NAMALWA (cell line): ENCODE measurements at places on chromosomes 1 and 21.

DNA sequence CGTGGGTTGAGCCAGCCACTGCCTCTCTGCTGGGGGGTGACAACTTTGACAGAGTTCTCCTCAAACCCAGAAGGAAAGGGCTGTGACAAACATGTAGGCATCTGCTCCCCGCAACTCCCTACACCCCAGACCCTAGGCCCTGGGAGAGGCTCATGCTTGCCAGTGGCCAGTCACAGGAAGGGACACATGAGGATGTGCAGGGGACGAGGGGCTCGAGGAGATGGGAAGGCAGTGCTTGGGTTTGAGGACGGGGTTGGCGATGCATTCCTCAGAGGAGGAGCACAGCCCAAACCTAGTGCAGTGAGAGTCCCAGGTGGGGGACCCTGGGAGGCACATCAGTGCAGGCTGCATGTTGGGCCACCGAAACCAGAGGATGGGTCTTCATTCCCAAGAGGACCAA lies 62.1 kb downstream of the STUM start:
- DNase-seq = no peak

DNA sequence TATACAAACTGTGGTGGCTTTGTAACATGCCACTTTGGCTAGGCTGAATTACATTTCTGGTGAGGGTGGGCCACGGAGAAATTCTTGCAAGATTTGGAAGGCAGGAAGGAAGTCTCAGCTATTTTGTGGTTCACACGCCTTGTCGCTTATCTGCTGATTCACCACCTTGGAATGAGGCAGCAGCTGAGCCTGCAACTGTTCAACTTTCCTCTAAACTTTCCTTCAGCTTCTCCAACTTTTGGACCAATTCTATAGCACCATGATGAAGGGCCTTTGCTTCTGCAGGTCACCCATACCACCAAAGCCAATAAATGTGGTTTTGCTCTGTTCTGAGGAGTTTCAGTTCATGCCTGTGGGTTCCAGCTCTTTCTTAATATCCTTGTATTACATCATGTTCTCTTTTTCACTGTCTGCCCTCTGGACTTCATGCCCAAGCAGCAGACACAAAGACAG lies 337.6 kb upstream of the SNX7 start:
- DNase-seq = no peak

- DNase-seq = no peak
Observed at GRCh38 chr1:34824817-34825454, 32.1 kb downstream of the GJA4 start.

DNA sequence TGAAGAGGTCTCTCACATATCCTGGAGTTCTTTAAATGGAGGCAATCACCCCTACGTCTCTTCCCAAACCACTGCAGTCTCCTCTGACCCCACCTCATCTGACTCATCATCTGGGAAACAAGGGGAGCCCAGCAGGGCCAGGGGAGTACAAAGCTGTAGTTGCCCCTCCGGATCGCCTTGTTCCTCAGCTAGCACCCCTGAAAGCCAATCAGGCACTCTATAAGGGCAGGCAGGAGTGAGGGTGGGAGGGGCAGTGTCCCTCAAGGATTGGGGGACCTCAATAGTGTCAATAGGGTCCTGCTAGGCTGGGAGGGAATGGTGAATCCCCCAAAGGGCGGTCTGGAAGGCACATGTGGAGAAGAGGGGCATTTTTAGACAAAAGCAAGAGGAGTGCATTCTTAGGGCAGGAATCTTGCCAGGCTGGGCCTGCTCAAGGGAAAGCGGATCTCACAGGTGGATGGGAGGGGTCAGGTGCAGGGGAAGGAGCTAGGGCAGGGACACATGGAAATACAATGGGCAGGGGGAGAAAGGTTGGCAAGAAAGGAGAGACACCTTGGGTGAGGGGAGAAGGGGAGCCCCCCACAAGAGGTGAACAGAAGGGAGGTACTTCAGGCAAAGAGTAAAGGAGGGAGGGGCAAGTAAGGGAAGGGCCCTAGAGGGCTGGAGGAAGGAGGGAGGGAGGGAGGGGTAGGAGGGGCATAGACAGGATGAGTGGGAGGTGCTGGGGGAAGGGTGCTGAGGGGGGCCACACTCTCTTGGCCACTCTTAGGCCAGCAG lies 5.8 kb downstream of the SHISA4 start:
- DNase-seq = no peak

GRCh38 chr1:221276896-221277409 lies 397.7 kb downstream of the HLX start:
- DNase-seq = no peak

DNA sequence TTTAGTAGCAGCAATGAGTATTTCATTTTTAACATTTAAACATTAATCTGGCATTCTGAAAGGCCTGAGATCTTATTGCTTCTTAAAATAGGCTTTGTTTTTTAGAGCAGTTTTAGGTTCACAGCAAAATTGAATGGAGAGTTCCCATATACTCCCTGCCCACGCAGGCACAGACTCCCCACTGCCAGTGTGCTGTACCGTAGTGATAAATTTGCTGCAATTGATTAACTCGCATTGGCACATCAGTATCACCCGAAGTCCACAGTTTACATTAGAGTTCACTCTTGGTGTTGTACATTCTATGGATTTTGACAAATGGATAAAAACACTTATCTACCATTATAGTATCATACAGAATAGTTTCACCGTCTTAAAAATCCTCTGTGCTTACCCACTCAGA lies 71.8 kb upstream of the ERRFI1 start:
- DNase-seq = no peak

DNA sequence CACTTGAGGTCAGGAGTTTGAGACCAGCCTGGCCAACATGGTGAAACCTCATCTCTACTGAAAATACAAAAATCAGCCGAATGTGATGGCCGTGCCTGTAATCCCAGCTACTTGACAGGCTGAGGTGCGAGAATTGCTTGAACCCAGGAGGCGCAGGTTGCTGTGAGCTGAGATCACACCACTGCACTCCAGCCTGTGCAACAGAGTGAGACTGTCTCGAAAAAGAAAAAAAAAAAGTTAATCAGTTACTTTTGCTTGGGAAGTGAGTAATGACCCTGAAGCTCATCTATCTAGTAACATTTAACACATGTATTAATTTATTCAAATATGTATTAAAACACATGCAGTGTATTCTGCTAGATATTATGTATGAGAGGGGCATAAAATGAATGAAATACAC lies 49.4 kb downstream of the ZNF326 start:
- DNase-seq = no peak

- no peak for DNase-seq
Observed at GRCh38 chr1:201561195-201561564, 22.3 kb downstream of the NAV1 start.

- DNase-seq = no peak
Observed at GRCh38 chr1:202806845-202807450, 1.3 kb downstream of the KDM5B start.

- no peak for DNase-seq
Observed at GRCh38 chr1:247411621-247412327, 4.2 kb upstream of the NLRP3 start.

GRCh38 chr1:172719694-172720138 lies 60.8 kb downstream of the FASLG start:
- peak; percentile 78 for DNase-seq

- no peak for DNase-seq
Observed at GRCh38 chr1:8047686-8048445, 21.8 kb upstream of the ERRFI1 start.

DNA sequence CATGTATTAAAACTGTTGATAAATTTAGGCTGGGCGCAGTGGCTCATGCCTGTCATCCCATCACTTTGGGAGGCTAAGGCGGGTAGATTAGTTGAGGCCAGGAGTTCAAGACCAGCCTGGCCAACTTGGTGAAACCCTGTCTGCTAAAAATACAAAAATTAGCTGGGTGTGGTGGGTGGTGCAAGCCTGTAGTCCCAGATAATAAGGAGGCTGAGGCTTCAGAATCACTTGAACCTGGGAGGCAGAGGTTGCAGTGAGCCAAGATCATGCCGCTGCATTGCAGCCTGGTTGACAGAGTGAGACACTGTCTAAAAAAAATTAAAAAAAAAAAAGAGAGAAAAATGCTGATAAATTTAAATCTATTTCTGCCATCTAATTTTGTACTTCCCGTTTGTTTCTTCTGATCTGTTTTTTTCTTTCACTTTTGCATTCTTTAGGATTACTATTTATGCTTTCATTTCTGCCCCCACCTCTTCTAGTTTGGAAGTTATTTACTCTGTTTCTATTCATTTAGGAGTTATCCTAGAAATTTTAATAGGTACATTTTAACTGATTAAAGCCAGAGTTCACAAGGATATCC lies 3.2 kb upstream of the DENND1B start:
- DNase-seq = peak; percentile 18

DNA sequence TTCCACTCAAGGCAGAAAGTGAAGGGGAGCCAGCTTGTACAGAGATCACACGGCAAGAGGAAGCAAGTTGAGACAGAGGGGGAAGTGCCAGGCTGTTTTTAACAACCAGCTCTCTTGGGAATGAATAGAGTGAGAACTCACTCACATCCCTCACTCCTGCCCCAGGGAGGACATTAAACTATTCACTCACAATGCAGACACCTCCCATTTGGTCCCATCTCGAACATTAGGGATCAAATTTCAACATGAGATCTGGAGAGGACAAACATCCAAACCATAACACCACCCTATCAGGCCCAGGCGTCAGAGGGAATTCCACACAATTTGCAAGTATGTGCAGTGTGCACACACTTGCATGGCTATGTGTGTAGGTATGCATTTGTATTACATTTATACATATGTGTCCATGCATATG lies 62.7 kb downstream of the DMAP1 start:
- DNase-seq = no peak

DNA sequence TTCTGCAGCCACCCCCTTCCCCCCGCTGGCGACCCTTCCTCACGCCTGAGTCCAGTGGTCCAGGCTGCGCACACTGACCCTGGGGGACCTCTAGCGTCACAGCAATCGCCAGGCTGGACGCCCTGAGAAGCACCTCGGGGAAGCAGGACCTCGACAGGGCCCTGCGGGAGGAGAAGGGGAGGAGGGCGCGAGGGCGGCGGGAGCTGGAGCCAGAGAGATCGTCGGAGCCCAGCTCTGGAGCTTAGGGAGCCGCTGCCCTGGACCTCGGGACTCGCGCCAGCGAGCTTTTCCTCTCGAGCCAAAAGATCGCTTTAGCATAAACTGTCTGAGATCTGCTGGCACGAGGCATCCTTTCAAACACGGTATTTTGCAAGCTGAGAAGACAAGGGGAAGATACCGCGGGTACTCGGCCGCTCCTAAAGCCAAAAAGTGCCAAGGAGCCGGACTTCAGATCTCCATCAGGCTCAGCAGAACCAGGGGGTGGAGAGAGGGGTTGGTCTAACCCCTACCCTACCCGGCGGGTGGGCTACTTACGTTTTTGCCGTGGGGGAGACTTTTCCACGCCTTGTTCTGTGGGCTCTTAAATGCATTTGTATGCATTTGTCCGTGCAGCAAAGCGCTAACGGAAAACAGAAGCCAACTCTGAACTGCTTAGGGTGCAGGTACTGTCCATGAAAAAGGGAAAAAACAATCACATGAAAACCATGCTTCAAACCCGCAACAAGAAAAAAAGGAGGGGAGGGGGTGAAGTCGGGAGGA lies 586 bp downstream of the COL24A1 start:
- no peak for DNase-seq

DNA sequence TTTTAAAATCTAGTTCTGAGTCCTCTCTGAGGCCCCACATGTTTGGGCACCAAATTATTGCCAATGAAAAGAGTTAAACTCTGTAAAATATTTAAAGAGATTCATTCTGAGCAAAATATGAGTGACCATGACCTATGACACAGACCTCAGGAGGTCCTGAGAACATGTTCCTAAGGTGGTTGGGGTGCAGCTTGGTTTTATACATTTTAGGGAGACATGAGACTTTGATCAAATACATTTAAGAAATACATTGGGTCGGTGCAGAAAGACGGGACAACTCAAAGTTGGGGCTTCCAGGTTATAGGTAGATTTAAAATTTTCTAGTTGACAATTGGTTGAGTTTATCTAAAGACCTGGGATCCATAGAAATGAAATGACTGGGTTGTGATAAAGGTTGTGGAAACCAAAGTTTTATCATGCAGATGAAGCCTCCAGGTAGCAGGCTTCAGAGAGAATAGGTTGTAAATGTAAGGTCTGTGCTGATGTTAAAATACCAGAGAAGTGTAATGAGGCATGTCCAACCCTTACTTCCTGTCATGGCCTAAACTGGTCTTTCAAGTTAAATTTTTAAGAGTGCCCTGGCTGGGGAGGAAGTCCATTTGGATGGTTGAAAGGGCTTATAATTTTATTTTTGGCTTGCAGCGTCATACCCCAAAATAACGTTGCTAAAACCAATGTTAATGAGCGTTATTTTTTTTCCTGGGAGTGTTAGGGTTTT lies 274.9 kb downstream of the NUF2 start:
- peak; percentile 8 for DNase-seq

DNA sequence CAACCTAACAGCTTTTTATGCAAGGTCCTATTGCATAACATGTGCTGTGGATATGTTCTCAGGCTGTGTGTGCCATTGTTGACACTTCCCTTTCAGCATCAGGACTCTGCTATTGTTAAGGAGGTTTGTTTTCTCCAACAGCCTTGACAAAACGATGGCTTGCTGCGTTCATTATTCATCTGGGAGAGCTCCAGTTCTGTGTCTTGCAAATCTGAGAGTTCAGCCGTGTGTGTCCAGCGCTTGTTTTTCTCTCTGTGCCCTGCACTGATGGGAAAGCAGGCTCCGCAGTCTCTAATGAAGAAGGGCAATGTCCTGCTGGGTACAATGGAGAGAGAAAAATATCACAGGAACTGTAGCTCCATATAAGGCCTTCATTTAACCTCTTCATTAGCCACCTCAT lies 63.7 kb downstream of the CLDN17 start:
- no peak for DNase-seq

- DNase-seq = no peak
Observed at GRCh38 chr1:44267438-44267837, 54.2 kb downstream of the DMAP1 start.

GRCh38 chr1:119133987-119134386 lies 6.5 kb downstream of the WARS2 start:
- DNase-seq = no peak

GRCh38 chr1:158799689-158800088 lies 18.7 kb upstream of the OR6N2 start:
- DNase-seq = no peak

DNA sequence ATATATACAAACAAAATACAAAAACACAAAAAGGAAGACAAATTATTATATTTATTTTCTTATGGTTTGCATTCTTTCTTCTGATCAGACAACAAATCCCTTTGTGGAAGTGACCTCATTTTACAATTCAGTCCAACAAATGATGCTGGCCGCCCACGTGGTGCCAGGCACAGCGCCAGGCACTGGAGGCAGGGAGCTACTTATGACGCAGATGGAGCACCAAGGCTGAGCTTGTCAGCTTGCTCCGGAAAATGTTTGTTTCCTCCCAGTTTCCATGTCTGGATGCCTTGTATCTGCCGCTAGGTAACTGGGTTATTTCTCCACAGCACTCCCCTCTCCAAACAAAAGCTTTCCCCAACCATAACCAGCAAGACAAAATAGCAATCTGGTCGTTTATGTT lies 30.7 kb upstream of the CD34 start:
- DNase-seq = no peak

GRCh38 chr21:35743571-35743970 lies 316.8 kb downstream of the SETD4 start:
- no peak for DNase-seq

- no peak for DNase-seq
Observed at GRCh38 chr1:206779638-206780037, 7.3 kb upstream of the IL10 start.

GRCh38 chr1:55888685-55889317 lies 673.6 kb upstream of the USP24 start:
- no peak for DNase-seq

- no peak for DNase-seq
Observed at GRCh38 chr1:115702959-115703358, 61.2 kb downstream of the VANGL1 start.

GRCh38 chr1:210332719-210333398 lies 4.2 kb downstream of the HHAT start:
- DNase-seq = no peak
